ENCODE measurements at places on chromosomes 13 and 19.

- no peak for DNase-seq
Measured at GRCh38 chr19:1719519-1719918, 33.8 kb upstream of the ONECUT3 start.

- no peak for DNase-seq
Measured at GRCh38 chr13:73248711-73249580, 190.1 kb downstream of the KLF5 start.

GRCh38 chr13:34364633-34365032, 546.7 kb downstream of the RFC3 start:
- DNase-seq, result no peak

GRCh38 chr13:110885966-110886869, 28.7 kb downstream of the ANKRD10 start:
- no peak for DNase-seq

- DNase-seq, result no peak
Measured at GRCh38 chr13:40519637-40520036, 146.8 kb downstream of the FOXO1 start.

GRCh38 chr13:64551755-64552154, 2678.4 kb downstream of the PCDH9 start:
- DNase-seq, result no peak

DNA sequence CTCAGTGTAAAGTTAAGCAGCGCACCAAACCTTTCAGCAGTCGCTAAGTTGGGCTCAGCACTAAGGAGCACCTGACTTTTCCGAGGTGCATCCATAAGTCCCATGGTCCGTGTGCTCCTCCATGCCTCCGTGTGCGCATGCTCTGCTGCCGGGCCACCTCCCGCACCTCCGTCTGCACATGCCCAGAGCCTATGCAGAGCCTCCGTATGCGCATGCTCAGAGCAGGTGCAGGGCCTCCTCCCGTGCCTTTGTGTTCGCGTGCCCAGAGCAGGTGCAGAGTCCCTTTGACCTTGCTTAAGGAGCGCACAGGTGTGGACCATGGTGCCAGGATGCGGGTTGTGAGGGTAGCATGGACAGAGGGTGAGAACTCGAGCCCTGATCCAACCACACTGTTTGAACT, 46.0 kb downstream of the ATP11A start:
- no peak for DNase-seq

DNA sequence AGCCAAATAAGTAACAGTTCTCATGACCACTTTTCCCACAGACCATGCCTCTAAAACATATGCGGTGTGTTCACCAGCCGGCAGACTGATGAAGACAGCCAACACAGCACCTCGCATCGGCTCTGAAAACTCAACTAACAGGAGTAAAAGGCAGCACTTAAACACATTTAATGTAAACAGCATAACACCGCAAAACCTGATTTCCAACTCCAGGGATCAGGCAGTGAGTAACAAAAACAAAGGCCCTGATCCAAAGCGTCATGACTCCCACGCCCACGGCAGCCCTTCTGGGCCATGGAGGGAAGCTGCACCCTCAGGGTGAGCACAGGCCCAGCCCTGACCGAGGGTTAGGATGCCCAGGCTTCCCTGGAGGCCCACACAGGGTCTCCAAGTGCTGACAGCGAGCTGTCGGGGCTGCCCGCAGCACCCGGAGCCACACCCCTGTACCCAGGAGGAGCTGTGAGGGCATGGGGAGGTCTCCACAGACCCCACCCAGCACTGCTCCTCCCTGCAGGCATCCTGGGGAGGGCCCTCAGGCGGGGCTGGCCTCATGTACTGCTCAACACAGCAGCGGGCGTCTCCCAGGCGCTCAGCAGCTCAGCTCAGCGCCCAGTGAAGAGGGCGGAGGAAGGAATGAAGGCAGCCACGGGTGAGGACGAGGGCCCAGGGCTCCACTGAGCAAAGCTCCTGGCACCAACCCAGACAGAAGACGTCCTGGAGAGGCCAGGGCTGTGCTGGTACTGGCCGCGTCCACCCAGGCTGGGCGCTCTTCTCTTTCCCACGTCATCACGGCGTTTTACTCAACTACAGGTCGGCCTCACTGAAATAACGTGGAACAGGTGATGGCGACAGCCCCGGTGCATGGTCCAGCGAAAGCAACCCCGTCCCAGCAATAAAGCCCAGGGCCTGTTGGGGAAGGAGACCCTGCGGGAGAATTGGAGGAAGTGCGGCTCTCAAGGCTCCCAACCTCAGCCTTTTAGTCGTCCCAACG, 53.7 kb downstream of the RASA3 start:
- no peak for DNase-seq

GRCh38 chr19:15563325-15563794, 51.7 kb upstream of the CYP4F8 start:
- no peak for DNase-seq

DNA sequence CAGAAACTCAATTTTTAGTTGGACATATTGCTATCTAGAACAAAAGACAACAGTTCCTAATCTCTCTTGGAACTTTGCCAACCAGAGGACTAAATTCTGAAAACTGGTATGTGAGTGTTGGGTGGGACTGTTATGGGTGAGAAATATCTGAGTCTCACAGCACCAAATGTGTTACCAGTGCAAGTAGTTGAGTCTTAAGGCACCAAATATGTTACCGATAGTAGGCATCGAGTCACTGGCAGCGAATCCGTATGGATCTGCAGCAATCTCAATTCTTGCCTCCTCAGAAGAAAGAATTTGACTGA, 575.2 kb downstream of the DACH1 start:
- DNase-seq, result no peak

GRCh38 chr13:41008349-41008980, 10.7 kb downstream of the ELF1 start:
- no peak for DNase-seq

DNA sequence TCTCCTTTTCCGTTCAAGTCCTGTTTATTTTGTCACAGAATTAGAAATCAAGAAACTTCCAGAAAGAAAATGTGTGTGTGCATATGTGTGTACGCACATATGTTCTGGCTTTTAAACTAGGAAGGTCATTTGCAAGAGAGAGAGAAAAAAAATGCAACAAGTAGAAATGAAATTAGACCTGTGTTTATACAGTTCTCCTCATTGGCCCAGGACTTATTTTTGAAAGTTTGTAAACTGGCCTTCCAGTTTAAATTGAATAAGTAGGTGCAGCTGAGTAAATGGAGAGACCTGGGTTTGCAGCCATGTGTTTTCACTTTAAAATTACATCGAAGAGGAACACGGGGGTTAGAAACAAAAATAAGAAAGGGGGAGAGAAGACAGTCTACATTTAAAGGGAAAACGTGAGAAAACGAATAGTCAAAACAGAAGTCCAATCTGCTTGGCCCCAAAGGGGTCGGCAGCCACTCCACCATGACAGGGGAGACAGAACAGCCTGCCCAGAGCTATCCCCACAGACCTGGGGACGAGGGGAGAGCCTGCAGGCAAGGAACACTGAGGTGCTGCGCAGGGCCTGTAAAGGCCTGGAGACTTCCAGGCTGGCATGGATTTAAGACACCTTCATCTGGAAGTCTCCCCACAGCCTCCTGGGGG, 216.8 kb upstream of the MAB21L1 start:
- DNase-seq, result no peak

- no peak for DNase-seq
Measured at GRCh38 chr19:33292595-33293254, 9.6 kb downstream of the CEBPA start.

- DNase-seq, result peak; percentile 26
Measured at GRCh38 chr19:22945560-22945959, 57.4 kb downstream of the ZNF728 start.

- DNase-seq, result no peak
Measured at GRCh38 chr13:92224825-92225224, 826.4 kb downstream of the GPC5 start.

GRCh38 chr13:62635161-62635560, 1219.5 kb upstream of the PCDH20 start:
- no peak for DNase-seq

GRCh38 chr13:38141792-38142191, 207.9 kb upstream of the UFM1 start:
- no peak for DNase-seq
